ENCODE measurements at places on chromosomes 2 and 18. TPM values are rescaled to one million over a fixed set of nuclear protein-coding genes. Genes with fewer than 3 reads are reported as not detected.

- no peak for DNase-seq
These were observed 197.8 kb downstream of the MEMO1 start for GRCh38 chr2:31813016-31813415.

CAVIN2 gene
- 6.7 TPM for total RNA-seq

DNA sequence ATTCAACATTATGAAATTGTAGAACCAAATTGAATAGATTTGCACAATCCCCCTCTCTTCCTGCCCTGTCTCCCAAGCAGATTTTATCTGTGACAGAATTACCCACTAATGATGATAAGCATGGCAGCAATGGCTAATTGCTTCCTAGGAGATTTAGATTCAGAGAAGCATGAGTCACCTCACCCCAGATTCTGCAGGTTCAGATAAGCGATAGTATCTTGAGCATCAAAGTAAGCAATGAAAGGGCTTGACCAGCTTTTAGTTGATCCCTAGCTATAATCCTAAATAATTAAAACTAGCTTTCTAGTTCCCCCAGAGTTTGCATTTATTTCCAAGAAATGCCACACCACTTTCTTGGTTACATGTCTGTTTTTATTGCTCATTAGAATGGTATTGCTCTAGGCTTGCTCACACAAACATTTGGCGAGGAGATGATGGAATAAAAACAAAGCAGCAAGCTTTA is 204.3 kb downstream of the GULP1 start:
- no peak for DNase-seq

GRCh38 chr2:96233880-96234316 is 25.3 kb upstream of the STARD7 start:
- no peak for DNase-seq

ASXL3 gene
- 4.0 TPM for total RNA-seq

LRRTM4 gene
- 1.4 TPM for total RNA-seq

DNA sequence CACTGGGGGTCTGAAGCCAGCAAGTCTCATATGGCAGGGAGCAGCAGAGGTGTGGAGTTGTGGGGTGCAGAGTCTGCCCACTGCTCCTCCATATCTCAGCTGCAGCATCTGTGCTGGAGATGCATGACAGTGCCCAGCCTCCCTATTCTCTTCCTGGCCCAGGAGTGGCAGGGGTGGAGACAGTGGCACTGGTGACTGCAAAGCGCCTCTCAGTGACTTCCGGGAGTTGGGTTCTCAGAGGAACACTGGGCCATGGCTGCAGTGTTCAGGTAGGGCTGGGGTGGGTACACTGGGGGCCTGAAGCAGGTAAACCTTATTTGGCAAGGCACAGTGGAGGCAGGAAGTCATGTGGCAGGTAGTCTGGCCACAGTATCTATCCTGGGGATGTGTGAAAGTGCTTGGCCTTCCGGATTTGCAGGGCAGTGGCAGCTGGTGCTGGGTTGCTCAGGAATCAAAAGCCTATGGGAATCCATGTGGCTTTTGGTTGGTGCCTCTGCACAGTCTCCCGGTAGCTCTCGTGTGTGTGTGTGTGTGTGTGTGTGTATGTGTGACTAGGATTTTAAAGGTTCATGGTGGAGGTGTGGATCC is 60.3 kb upstream of the THUMPD2 start:
- DNase-seq, result no peak

DNA sequence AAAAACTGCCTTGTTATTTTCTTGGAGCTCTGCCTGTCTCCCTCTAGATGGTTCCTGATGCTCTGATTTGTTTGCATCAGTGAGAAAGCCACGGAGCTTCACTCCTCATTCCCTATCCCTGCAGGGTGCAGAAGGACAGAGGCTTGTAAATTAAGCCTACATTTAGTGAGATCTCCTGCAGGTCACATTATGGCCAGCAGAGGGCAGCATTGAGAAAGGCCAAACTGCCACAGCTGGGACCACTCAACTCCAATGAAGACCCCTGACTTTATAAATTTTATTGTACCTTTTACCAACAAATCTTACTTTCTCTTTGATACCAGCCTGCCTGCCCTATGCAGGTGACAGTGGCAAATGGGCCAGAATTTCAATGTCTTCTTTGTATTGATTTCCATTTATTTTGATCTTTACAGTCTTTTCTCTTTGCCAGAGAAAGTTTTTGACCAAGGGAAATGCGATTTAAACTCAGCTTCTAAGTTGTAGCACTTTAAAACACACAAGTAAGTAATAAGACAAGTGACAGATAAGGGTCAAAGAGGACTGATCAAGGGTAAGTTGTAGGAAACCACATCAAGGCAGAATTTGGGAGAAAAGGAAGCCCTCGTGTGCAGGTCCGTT is 1029.1 kb upstream of the KLHL29 start:
- peak; percentile 38 for DNase-seq

AMER3 gene
- total RNA-seq, result 0.52 TPM

- DNase-seq, result peak; percentile 27
These were observed 79.4 kb downstream of the TMEM182 start for GRCh38 chr2:102841107-102841840.

VIT gene
- total RNA-seq, result 3.5 TPM

DCC gene
- total RNA-seq, result 0.26 TPM

MC4R gene
- not detected for total RNA-seq

HNMT gene
- 114 TPM for total RNA-seq

GRCh38 chr2:179898873-179899272 is 37.5 kb upstream of the ZNF385B start:
- DNase-seq, result no peak

DNA sequence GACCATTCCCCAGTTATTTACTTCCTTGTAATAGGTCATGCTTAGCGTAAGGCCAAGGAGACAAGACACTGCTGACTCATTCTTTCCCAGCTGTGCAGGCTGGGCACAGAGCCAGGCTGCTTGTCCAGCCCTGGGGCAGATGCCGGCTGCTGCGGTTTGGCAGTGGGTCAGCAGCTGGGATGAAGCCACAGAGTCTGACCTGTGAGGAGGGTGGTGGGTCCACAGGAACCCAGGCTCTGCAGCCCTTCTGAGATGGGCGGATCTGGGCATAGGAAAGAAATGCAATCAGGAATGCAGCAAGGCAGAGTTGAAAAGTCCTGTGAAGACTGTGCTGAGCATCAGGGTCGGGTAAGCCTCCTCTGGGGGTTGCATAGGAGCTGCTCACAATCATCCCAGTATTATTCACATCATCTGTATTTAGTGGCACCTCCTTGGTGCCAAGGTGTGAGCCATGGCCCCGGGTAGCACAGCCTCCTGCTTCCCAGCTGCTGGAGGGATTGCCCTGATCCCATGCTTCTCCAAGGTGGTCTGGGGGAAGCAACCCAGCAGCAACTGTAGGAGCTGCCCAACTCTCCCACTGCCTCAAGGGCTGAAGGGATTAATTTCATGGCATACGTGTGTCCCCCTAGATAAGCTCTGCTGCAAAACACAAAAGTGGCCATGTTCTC is 139.0 kb downstream of the DDX1 start:
- peak; percentile 84 for DNase-seq

RPRM gene
- not detected for total RNA-seq

DNA sequence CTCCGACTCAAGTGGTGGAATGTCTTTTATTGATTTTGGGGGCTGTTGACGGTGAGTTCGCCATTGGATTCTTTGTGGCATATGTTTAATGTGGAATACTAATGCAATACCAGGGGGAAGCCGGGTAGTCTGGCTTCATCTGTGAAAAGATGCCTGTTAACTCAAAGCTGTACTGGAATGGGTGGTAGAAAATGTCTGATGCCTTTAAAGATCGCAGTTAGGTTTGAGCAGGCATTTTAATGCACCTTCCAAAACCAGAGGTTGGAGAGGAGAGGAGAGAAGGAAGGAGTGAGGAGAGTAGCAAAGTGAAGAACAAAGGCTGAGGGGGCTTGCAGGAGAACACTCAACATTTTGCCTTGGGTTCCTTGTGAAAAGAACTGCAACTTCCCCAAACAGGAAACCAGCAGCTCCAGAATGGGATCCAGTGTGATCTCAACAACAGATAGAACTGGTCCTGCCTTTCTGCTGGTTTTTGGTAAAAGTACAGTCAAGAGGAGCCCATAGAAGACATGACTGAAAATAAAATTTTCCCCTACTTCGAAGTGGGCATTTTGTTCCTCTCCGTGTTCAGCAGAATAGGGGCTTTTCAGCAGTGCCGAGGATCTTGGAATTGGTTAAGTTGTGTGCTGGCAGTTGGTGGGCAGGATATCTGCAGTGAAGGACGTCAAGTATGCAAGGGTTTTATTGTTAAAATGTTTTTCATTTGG is 1.5 kb downstream of the ZNF532 start:
- DNase-seq, result no peak

DNA sequence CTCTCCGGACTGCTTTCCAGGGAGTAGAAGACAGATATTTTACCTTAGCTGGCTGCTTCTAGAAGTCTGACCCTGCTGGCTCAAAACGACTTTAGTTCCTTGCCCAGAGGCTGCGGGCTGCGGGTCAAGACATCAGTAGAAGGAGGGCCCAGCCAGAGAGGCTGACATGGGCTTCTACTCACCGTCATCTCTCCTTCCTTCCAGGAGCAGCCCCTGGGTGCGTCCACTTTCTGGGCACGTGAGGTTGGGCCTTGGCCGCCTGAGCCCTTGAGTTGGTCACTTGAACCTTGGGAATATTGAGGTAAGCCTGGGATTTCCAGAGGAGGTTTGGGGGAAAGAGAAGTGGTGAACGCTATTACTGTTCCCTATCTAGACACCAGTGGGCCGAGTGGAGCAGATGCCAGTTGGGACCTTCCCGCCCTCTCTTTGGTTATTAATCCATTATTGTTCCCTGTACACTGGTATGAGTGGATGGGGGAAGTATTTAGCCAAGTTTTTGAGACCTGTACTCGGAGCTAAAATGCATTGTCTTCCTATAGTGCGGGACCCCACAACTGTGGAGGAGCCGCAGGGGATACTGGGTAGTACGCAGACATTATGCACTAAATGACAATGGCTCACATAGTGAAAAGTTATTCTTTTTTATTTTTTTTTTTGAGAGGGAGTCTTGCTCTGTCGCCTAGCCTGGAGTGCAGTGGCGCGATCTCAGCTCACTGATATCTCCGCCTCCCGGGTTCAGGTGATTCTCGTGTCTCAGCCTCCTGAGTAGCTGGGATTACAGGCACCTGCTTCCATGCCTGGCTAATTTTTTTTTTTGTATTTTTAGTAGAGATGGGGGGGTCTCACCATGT is 26.3 kb upstream of the CASP8 start:
- peak; percentile 59 for DNase-seq

DNA sequence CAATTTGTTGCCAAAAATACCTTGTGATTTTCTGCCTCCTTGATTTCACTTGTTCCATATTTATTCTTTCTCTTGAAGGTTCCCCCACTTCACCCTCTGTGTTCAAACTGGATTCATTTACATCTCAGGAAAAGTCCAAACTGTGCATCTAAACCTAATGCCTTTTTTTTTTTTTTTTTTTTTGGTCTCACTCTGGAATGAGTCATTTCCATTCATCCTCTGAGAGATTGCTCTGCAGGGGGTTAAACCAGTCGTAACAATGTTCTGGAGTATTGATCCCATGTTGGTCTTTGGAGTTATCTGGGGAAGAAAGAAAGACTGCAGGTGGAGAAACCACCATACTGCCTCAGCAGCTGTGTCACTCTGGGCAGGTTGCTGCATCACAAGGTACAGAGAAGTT is 119.7 kb downstream of the TACR1 start:
- DNase-seq, result no peak

GKN1 gene
- total RNA-seq, result not detected

GRCh38 chr18:22052405-22053105 is 116.8 kb upstream of the GATA6 start:
- no peak for DNase-seq

SLC25A12 gene
- total RNA-seq, result 44.2 TPM

- no peak for DNase-seq
These were observed 201.3 kb downstream of the TGIF1 start for GRCh38 chr18:3651266-3651665.

DNA sequence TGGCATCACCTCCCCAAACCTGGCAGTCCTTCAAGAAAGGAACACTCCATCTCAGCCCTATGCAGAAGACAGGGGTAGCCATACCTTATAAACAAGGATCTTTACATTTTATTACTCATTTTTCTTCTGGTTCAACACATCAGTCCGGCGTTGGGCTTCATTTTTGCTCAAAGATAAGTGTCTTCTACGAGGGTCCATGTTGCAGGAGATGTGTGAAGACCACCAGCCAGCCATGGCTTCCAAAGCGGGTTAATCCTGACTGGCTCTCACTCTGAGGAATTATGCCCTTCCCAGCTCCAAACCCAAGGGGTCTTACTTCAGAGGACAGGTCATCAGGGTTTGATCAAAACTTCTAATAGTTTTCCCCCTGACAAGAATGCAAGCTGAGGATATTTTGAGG is 23.9 kb upstream of the GNAL start:
- DNase-seq, result no peak

GRCh38 chr2:5756272-5756671 is 64.1 kb downstream of the SOX11 start:
- no peak for DNase-seq

- no peak for DNase-seq
These were observed 121.8 kb downstream of the SPHKAP start for GRCh38 chr2:228059735-228060134.

- DNase-seq, result no peak
These were observed 25.9 kb downstream of the OSR1 start for GRCh38 chr2:19332503-19332902.

DNA sequence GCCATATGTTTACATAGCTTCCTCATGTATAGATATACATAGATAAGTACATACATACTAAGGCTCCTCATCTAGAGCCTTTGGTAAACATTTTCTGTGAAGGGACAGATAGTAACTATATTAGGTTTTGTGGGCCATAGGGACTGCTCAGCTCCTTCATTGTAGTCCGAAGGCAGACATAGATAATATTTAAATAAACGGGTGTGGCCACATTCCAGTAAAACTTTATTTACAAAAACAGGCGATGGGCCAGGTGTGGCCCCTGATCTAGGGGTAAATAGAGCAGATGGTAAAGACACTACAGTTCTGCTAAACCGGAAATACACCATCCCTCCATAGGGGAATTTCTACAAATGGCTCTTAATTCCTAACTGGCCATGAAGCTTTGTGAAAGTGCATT is 7.3 kb downstream of the COQ10B start:
- no peak for DNase-seq

- DNase-seq, result no peak
These were observed 698.5 kb downstream of the NR4A2 start for GRCh38 chr2:155633887-155634570.

- no peak for DNase-seq
These were observed 105.7 kb upstream of the KCTD1 start for GRCh38 chr18:26653943-26654615.

DNA sequence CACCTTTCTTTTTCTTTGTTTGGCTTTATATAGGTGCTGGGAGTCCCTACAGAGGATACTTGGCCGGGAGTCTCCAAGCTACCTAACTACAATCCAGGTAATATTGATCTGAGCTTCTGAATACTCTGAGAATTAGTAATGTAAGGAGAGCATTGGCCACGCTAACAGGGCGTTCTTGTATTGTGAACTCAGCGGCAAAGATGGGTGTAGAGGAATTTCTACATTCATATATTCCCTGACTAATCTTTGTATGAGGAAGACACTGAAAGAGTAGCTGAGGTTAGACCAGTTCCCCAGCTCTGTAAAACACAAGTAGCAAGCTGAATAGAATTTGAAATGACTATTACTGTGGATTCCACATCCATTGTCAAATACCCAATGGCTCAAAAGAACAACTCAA is 48.5 kb downstream of the CDK15 start:
- no peak for DNase-seq

NR4A2 gene
- 3.0 TPM for total RNA-seq

- no peak for DNase-seq
These were observed 160.8 kb upstream of the AGAP1 start for GRCh38 chr2:235333076-235333475.

GRCh38 chr2:219210196-219210885 is 3.8 kb downstream of the ZFAND2B start:
- DNase-seq, result no peak

IL1A gene
- total RNA-seq, result not detected
